ENCODE measurements at places on chromosomes 7 and 10.

GRCh38 chr7:4837041-4837802 lies 24.6 kb downstream of the PAPOLB start:
- DNase-seq: peak; percentile 89

DNA sequence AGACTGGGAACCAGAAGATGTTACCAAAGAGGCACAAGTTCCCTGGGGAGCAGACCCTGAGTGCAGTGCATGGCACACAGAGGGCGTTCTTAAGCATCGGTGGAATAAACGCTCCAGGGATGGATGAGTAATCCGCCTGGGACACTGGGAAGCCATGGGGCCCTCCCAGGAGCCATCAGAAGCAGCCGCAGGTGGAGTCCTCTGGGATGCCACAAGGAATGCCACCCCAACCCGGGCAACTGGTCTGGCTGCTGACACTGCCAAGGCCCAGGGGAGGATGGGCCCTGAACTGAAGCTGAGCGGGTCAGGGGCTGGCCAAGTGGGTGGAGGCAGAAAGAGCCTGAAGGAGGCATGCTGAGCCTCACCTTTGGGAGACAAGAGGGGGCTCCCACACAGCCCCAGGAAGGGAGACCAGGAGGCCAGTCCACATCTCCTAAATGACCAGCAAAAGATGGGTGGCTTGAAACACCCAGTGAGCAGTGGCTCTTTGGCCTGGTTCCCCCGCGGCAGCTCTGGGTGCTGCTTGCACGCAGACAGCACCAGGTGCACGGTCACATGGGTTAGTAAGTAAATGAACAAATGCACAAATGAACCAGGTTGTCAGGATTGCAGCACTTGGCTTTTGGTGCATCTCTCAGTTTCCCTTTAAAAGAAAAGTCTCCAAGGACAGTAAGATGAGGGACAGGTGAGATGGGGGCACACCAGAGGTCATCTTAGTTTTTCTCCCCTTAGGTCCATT lies 141.3 kb upstream of the ZMIZ1 start:
- no peak for DNase-seq

DNA sequence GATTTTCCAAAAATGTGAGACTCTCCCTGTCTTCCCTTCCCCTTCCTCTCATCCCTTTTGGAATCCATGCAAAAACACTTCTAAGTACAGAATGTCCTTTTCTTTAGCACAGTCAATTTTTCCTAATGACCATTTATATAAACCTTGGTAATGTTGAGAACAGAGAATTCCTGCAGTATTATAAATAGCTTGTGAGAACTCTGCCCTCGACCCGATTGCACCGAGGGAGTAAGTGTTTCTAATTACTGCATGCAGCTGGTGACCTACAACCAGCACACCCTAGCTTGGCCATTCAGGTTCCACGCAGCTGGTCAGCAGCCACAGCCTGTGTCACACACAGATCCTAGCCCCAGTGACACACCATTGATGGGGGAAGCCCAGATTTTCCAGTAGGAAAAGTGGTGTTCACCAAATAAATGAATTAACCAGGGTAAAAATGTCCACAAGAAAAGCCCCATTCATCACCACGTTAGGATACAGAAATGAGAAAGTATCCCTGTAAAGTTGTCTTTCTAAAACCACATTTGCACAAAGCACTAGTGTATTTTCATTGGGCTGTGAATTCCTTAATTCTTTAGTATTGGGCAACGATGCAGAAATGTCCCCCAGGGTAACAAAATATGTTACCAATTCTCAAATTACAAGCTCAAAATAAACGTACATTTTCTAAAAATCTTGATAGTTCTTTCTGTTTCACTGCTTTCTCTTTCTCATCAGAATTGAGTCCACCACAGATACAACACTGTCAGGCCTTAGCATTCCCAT lies 499.0 kb upstream of the KLF6 start:
- no peak for DNase-seq

DNA sequence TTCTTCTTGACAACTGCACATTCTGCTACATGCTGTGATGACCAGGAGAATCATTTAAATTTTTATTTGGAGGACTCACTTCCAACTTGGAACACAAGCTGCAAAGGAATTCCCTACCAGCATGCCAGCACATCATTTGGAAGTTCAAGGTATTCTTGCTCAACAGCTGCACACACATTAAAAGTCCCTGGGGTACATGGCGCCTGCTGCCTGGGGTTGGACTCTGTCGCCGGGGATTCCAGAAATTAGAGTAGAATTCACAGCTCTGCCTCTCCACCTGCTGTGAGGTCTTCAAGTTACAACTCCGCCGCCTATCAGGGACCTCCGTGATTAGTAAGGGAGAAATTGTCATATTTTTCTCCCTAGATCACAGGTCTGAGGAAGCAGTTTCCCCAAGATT lies 1.1 kb downstream of the ZNF32 start:
- no peak for DNase-seq

DNA sequence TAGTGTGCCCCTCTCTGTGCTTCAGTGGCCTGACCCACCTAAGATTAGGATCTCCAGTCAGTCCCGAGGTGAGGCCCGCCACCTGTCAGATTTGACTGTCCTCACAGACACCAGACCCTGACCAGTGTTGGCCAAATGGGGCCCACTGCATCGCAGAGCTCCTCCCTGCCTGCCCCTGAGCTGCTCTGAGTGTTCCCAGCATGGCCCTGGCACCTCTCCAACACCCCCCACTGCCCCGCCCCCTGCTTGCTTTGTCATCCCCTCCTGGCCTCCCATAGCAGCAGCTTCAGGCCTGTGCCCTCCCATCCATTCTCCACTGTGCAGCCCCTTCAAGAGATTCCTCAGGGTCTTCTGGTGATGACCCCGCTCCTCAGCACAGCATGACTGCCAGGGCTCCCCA lies 67.6 kb downstream of the C10orf120 start:
- peak; percentile 57 for DNase-seq

DNA sequence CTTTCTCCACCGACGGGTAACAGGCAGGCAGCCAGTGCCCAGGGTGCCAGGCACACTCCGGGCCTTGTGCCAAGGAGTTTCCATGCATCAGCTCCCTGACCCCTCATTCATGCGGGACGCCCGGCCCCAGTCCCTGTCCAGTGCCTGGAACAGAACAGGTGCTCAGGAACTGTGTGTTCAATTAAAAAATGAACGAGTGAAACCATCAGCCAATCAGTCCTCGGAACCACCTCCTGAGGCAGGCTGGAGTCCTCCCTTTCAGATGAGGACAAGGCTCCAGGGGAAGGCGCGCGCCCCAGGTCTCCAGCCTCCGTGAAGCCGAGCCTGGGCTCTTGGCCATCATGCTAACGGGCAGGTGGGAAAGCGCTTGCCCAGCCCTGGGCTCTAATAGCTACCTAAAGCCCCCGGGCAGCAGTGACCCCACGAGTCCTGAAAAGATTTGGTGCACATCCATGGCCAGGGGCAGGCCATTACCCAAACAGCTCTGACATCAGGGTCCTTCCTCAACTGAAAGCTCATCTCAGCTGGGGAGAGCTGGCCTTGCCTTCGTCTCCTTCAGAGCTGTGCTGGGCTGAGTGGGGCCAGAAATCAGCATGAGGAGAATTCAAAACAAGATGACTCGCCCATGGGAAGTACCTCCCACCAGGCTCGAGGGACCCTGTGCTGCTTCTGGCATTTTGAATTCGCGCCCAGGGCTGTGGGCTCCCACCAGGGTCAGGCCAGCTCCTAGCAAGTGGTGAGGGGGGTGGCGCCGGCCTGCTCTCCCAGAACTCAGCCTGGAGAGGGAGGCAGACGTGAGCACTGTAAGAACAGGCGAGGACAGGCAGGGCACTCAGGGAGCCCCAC lies 200.5 kb downstream of the MAD1L1 start:
- DNase-seq: peak; percentile 56

DNA sequence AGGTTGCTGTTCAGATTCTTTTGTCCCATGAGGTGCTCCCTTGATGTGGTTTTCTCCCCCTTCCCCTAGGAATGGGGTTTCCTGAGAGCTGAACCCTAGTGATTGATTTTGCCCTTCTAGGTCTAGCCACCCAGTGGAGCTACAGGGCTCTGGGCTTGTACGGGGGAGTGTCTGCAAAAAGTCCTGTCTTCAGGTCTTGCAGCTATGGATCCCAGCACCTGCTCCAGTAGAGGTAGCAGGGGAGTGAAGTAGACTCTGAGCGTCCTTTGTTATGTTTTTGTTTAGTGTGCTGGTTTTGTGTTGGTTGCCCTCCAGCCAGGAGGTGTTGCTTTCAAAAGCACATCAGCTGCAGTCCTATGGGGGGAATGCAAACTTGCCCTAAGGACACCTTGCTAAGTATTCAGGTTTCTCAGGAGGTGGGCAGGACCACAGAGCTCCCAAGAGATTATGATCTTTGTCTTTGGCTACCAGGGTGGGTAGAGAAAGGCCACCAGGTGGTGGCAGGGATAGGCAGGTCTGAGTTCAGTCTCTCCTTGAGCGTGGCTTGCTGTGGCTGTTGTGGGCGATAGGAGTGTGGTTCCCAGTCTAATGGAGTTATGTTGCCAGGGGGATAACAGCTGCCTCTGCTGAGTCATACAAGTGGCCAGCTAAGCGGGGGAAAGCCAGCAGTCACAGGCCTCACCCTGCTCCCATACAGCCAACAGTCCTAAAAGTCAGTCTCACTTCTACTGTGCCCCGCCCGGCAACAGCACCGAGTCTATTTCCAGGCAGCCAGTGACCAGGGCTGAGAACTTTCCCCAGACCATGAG lies 92.4 kb upstream of the JCAD start:
- DNase-seq: peak; percentile 18

- DNase-seq: no peak
Observed at GRCh38 chr10:96724621-96725020, 4.3 kb upstream of the PIK3AP1 start.

DNA sequence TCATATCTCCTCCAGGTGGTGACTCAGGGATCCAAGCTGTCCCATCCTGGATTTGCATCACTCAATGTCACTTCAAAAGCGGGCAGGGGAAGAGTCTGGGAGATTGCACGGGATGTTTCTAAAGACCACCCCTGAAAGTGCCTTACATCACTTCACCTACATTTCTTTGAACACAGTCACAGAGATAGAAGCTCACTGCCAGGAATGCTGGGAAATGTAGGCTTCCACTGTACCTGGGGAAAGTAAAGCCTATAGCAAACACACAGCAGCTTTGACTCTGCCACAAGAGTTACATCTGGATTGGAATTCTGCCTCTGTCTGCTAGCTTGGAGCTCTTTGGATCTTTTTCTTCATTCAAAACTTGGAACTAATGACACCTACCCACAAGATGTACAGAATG lies 300.9 kb downstream of the WDR11 start:
- DNase-seq: no peak

GRCh38 chr7:90835861-90836260 lies 239.7 kb downstream of the CDK14 start:
- no peak for DNase-seq

- DNase-seq: no peak
Observed at GRCh38 chr7:16874066-16874465, 7.7 kb downstream of the AGR3 start.

DNA sequence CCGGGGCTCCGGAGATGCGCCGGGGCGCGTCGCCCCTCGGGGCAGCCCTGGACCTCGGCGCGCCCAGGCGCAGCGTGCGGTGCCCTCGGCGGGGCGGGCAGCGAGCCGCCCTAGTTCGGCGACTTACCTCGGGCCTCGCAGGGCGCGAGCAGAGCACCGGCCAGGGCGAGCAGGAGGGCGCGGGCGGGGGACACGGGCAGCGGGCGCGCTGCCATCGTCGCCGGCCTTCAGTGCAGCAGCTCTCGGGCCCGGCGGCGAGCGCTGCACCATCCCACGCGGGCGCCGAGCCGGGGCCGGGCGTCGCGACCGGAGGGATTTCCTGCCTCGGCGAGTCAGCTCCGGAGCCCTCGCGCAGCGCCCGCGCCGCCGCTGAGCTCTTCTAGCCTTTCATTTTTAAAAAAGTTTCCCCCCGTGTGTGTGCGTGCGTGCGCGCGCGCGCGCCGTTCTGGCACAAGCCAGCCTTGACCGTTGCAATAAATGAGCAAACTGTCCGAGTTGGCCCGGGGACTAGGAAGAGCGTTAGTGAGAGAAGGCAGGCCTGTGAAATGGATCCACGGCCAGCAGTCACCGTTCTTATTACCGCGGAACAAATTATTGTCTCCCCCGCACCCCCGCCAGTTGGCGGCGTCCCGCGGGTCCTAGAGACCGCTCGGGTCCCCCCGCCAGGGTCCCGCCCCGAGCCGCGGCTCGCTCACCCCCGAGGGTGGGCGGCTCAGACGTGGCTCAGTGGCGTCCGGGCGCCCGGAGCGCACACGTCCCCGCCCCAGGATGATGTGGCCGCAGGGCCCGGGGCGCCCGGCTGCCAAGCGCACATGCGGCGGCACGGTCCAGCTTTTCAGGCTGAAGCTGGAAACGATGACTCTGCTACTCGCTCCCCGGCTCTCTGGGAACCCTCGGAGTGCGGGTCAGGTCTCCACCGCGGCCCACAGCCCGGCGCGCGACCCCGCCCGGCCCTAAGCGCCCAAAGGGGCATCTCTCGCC lies at the start of gene ADAM12:
Gene ADAM12, minus strand, starts transcription at position 547 of the 981 bp plus-strand sequence. Its CDS starts 332 bp downstream, at position 215.
- DNase-seq: peak; percentile 88

DNA sequence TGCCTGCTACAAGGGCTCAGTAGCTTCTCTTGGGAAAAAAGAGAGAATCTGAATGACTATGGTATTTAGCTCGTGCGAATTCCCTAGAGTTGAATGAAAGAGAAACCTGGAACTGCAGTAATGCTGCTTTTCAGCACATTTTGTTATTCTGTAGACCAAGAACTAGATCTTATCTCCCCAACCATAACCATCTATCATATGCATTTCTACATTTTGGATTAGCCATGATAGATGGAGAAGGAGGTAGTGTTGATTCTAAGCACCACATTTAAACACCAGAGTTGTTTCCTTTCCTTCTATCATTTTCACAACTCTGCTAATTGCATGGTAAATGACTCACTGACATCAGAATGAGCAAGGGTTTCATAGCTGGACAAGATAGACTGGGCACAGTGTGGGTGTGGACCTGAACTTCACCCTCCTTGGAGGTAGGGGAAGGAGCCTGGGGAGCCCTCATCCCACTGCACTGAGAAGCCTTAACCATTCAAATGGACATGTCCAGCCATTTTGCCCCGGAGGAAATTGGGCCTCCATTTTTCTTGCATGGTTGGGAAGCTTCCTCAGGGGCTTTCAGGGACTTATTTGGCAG lies 55.3 kb upstream of the BMPER start:
- DNase-seq: no peak

- DNase-seq: no peak
Observed at GRCh38 chr7:123750389-123751230, 1.8 kb upstream of the WASL start.

DNA sequence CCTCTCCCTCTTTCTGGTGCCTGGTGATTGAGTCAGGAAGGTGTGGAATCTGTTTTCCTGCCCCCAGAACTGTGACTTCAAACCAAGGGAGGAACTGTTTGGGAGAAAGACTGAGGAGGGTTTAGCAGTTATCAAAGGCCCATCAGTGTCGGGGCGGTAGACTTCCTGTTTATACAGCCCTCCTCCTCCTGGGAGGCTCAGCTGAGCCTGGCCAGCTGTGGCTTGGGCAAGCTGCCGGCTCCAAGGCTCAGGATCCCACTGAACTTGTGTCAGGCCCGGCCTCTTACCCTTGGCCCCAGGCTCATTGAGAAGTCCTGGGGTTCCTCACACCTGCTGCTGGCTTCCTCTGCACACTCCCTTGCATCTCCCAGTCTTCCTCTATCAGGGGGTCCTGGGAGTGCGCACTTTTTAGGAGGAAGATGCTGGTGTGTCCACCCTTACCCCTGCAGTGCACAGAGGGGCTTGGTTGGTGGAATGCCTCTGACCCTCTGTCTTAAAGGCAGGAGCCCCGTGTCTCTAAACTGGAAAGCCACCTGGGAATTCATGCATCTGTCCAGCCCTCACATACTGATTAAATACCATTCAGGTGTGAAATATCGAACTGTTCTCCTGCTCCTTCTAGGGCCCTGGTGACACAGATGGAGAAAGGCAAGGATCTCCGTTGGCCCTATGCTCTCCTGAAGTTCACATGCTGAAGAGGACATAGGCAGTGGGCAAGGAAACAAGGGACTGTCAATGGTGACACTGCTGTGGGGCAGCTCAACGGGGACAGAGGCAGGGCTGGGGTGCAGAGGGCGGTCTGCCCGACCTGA lies 32.4 kb downstream of the CXCL12 start:
- DNase-seq: no peak

All from SK-N-SH (cell line).